Ureter (tissue), 1 donor: ENCODE measurements at places on chromosomes 3 and 15. TPM values are rescaled to one million over a fixed set of nuclear protein-coding genes. Genes with fewer than 3 reads are reported as not detected.

GRCh38 chr15:69134791-69135190 lies 25.6 kb upstream of the GLCE start:
- DNase-seq: no peak

DNA sequence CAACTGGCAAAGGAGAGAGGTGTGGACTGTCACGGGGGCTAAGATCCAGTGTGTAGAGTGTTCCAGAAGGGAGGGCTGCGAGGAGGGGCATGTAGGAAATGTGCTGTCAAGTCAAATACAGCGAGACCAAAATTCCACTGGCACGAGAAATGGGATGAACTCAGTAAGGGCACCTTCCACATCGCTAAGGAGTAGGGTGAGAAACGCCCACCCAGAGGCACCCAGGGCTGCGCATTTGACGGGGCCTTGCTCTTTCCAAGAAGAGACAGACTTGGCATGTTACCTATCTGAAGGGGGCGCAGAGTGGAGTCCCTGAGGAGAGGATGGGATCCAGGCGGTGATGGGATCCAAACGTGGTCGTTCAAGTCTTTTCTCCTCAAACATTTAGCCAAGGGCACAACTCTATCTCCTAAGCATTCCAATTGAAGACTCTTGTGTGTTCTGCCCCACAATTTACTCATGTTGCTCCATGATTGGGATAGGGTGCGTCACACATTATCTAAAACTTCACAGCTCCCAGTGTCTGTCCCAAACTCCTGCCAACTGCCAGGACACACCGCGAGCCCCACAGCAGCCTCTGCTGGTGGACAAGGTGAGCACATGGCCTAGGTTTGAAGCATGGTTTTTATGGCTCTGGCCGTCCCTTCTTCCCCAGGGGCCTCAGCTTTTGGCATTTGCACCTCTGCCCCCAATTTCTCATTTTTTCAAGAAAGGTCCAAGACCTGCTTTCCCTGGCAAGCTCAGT lies 7.6 kb downstream of the SELENOS start:
- no peak for DNase-seq

GRCh38 chr3:37163262-37164015 lies 10.9 kb downstream of the LRRFIP2 start:
- DNase-seq: no peak

DNA sequence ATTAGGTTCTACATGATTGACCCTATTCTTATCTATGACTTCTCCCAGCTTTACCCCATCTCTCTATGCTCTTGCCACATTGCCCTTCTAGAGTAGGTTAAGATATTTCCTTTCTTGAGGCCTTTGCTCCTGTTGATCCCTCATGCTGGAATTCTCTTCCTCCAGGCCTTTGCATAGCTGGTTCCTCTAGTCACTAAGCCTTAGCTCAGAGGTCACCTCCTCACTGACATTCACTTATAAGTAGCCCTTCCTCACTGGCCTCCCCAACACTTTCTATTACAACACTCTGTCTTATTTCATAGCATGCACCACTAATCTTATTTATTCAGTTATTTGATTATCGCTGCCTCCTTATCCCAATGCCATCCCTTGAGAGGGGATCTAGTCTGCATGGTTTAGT lies 228.4 kb upstream of the COL8A1 start:
- no peak for DNase-seq

GRCh38 chr3:42300013-42300412 lies 34.0 kb upstream of the CCK start:
- DNase-seq: no peak

- no peak for DNase-seq
Observed at GRCh38 chr3:8505621-8506020, 4.0 kb downstream of the LMCD1 start.

GRCh38 chr15:44102675-44103254 lies 92.3 kb downstream of the FRMD5 start:
- no peak for DNase-seq

DNA sequence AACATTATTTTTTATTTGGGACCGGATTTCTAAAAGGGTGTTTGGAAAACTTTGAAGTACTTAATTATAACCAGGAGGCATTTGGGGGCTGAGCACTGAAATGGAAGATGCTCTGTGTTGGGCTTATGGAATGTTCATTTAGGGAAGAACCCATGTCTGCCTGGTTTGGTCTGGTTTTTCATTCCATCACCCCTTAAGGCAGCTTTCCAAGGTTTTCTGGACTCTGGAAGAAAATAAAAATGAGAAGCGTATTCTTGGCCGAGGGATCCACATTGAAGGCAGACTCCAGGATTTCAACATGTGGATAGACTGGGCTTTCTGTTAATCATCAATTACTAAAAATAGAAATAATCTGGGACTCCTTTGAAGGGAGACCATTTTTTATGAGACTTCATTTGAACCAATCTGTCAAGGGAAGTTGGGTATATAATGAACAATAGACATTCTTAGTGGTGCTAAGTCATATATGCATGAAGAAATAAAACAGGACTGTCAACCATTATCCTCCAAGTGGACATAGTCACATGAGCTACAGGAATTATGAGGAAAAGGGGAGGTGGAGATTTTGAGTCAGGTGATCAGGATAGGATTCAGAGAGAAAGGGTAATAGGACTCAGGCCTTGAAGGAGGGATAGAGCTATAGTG lies 270.5 kb upstream of the ADAMTS9 start:
- DNase-seq: no peak

GRCh38 chr3:195094191-195094921 lies 176.6 kb downstream of the XXYLT1 start:
- no peak for DNase-seq

GRCh38 chr15:22963641-22964040 lies 16.5 kb downstream of the CYFIP1 start:
- DNase-seq: no peak

GRCh38 chr3:135834465-135834864 lies 131.1 kb upstream of the PPP2R3A start:
- DNase-seq: no peak

DNA sequence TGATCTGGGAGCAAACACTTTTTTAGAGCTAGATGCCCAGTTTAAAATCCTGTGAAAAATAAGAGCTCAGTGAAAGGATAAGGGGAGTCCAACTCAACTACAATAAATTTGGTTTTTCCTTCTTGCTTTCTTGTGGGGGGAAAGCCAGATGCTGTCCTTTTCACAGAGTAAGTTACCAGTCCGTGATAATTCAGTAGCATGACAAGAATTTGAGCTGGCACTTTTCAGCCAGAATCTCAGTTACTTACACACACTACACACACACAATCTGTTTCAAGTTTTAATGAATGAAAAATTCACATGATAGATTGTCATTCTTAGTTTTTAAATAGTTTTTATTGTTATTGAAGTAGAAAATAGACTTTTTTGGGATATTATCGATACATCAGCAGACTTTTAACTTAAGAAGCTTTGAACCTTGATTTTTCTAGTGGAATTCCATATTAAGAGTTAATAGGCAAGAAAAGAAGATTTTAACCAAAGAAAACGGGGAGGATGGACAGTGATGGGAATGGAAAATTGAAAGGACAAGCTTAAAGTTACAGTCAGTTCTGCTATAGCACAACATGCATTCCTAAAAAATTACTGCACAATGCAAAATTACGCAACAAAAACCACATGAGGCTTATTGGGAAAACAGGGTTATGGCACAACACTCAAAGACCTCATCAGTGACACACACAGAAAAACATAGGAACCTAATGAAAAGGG lies 47.0 kb downstream of the PSMD6 start:
- no peak for DNase-seq

DNA sequence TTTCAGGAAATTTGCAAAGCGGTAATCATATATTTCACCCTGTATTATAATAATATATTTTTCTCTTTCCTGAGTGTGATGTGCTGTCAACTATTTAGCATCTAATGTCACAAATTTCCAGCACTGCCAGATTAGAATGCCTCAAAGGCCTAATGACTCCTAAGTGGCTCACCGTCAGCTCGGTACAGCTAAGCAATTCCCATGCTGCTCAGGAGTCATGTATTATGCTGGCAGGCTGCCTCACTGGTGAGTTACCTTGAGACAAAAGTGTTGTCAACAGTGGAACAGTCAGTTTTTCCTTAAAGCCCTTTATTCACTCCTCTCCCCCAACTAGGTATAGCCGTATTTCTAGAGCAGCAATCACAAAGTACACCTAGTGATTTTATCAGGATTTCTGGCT lies 83.6 kb downstream of the NSUN3 start:
- DNase-seq: no peak

DNA sequence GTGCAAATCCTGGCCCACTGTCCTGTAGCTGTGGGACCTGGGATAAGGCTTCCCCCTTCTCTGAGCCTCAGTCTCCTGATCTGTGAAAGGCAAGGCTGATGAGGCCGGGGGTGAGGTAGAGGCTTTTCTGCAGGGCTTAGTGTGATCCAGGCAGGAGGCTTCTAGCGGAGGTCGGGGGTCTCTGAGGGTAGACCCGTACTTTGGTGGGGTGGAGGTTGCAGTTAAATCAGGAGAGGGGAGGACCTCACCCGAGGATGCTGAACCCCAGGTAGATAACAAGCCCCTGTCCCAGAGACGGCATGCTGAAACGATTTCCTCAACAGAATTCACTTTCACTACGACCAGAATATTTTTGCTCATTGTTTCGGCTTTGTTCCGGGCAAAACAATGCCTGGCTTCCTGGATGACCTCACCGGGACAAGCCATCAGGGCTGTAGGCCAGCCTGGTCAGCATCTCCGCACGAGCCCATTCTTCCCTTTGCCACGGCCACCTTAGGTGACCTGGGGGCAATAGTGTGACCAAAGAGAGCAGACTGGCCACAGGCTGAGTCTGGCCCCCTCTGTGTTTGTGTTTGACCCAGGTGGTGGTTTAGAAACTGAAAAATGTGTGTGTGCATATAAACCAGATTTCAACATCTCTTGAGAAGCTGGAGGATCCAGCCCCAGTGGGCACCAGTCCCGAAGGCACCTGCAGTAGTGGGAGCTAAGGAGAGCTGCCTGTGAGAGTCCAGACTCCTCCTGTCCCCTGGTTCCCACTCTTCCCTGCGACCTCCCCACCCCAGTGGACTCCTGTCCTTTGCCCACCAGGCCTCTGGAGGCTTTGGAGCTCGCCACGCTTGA lies 33.0 kb downstream of the SLC6A6 start:
- no peak for DNase-seq

- no peak for DNase-seq
Observed at GRCh38 chr3:127775398-127776109, 46.8 kb downstream of the MGLL start.

- no peak for DNase-seq
Observed at GRCh38 chr3:186589856-186590579, 19.5 kb downstream of the DNAJB11 start.

DNA sequence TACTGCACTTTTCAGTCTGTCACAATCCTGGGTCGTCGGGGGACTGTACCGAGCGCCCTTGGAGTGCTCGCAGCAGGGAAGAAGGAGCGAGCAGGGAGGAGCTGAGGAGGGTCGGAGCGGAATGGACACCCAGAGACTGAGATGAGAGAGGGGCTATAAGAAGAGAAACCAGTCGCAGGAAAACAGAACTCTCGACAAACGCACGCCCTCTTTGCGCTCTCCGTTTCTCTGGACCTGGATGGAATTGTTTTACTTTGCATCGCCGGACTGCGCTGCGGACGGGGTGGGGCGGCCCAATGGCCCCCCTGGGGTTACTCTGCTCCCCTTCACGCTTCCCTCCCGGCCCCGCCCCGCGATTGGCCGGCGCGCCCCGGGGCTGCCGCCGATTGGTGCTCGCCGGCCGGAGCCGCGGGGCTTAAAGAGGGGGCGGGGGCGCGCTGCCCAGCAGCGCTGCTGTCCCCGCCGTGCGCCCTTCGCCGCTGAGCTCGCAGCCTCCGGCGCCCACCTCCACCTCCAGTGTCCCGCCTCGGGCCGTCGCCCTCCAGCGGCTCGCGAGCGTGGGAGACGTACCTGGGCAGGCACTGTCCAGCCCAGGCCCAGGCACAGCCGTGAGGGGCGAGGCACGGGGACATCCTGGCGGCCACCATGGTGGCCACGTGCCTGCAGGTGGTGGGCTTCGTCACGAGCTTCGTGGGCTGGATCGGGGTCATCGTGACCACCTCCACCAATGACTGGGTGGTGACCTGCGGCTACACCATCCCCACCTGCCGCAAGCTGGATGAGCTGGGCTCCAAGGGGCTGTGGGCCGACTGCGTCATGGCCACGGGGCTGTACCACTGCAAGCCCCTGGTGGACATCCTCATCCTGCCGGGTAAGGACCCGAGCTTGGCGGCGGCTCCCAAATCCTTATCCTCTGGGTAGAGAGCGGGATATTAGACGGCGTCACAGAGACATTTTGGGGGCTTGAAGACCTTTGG lies at the start of gene CLDN11:
TSS of gene CLDN11 (plus strand) at position 447 of the 977 bp plus-strand sequence. CDS start at position 646, 199 bp downstream.
- peak; percentile 54 for DNase-seq

- no peak for DNase-seq
Observed at GRCh38 chr15:69570454-69570853, 117.8 kb downstream of the RPLP1 start.

DNA sequence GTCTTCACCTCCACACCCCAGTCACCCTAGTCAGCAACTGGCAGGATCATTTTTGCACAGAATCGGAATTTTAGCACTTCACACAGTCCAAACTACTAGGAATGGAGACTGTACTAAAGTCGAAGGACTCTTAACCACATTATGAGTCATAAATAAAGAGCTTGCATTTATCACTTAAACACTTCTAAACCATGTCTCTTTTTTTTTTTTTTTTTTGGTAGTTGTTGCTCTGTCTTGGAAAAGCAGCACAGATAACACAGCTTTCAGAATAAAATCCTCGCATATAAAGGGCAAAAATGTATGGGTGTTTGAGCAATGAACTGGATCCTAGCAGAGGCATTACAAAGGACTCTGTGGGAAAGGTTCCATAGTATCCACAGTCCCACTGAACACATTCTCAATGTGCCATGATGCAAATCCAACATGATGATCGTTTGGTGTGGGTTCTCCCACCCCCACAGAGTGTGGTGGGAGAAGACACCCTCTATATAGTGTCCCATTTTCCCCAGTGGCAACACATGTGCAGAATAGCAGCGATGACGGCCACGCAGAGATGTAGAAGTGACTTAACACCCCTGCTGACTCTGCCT lies 47.1 kb downstream of the FOXP1 start:
- no peak for DNase-seq

DNA sequence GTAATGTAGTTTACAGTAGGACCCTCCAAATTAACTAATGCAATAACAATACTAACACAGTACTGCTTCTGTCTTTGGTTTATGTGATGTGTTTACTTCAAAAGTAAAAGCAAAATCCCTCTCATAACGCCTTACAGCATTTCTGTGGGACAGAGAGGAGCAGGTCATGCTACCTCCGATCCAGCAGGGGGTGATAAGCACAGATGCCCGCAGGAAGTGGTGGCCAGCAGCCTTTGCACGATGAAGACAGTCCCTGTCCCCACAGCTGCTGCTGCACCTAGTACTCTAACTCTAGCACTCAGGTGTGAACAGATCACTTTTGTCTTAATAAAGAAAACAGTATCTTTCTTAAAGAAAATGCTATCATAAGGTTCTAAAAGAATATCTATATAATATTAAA lies 38.3 kb downstream of the ANO10 start:
- DNase-seq: no peak

DNA sequence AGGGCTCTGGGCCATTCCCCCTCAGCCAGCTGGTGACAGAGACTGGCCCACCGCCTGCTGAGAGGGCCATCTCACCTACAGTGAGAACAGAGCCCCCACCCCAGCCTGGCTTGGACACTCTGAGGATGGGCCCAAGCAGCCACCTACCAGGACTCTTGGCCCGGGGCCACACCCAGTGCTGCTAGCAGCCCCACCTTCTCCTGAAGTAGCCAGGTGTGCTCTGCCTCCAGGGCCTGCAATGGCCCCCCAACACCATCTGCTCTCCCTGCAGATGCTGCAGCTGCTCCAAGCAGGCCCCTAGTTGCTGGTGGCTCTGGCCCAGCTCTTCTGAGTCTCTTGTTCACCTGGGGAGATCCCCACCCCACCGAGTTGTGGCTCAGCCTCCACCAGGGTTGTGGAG lies 6.8 kb upstream of the CLK3 start:
- no peak for DNase-seq

Gene CEP70
- 51.6 TPM for total RNA-seq

Gene CFAP44
- 19.8 TPM for total RNA-seq

Gene C3orf80
- total RNA-seq: 2.2 TPM

Gene SKOR1
- total RNA-seq: 0.60 TPM
